ENCODE measurements at places on chromosomes 5 and 9.

- no peak overlapping the region for H3K27ac ChIP-seq
- no peak overlapping the region for H3K4me3 ChIP-seq
- no peaks in the 10 kb centered on the region for H3K36me3 ChIP-seq
- no peaks in the 10 kb centered on the region for H3K4me1 ChIP-seq
- DNase-seq: no peak
These were observed 221.0 kb downstream of the TSSK1B start for GRCh38 chr5:113213551-113214425.

GRCh38 chr5:156479849-156480248 lies 152.9 kb downstream of the SGCD start:
- H3K27ac ChIP-seq: no peak overlapping the region
- H3K4me1 ChIP-seq: no peaks in the 10 kb centered on the region
- H3K36me3 ChIP-seq: no peaks in the 10 kb centered on the region

GRCh38 chr5:82287625-82288024 lies 9.5 kb upstream of the RPS23 start:
- H3K27ac ChIP-seq: no peak overlapping the region
- H3K27me3 ChIP-seq: no peaks in the 10 kb centered on the region
- no peak for DNase-seq
- no peaks in the 10 kb centered on the region for H3K4me1 ChIP-seq

- no peak overlapping the region for H3K4me3 ChIP-seq
- no peaks in the 10 kb centered on the region for H3K36me3 ChIP-seq
- DNase-seq: no peak
These were observed 6.9 kb upstream of the BARX1 start for GRCh38 chr9:93962017-93962416.

GRCh38 chr5:97735209-97735608 lies 552.2 kb upstream of the RIOK2 start:
- H3K27me3 ChIP-seq: no peaks in the 10 kb centered on the region
- no peaks in the 10 kb centered on the region for H3K4me1 ChIP-seq
- no peak overlapping the region for H3K4me3 ChIP-seq
- DNase-seq: no peak

GRCh38 chr9:114409103-114409780 lies 21.5 kb upstream of the AKNA start:
- no peak overlapping the region for H3K27ac ChIP-seq
- H3K36me3 ChIP-seq: no peaks in the 10 kb centered on the region
- no peaks in the 10 kb centered on the region for H3K27me3 ChIP-seq
- H3K4me1 ChIP-seq: no peaks in the 10 kb centered on the region

DNA sequence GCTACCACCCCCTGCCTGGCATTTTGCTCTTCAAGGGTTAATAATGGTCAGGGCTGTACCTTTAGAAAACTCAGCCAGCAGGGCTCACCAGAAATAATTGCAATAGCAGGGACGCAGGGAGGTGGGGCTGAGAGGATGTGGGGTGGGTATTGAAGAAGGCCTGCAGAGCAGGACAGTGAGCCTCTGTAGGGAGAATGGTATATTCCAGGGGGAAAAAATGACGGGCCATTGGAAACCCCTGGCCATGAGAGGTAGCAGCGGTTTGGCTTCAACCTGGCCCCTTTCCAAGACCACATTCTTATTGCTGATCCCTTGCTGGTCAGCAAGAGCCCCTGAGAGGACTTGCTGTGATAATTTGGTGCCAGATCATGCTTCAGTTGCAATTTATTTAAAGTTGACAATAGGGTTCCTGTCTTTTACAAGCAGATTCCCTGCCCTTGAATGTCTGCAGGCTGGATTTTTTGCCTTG lies 36.7 kb upstream of the CTNNA1 start:
- H3K27me3 ChIP-seq: no peaks in the 10 kb centered on the region
- H3K4me1 ChIP-seq: no peaks in the 10 kb centered on the region
- H3K27ac ChIP-seq: no peak overlapping the region
- no peak for DNase-seq

DNA sequence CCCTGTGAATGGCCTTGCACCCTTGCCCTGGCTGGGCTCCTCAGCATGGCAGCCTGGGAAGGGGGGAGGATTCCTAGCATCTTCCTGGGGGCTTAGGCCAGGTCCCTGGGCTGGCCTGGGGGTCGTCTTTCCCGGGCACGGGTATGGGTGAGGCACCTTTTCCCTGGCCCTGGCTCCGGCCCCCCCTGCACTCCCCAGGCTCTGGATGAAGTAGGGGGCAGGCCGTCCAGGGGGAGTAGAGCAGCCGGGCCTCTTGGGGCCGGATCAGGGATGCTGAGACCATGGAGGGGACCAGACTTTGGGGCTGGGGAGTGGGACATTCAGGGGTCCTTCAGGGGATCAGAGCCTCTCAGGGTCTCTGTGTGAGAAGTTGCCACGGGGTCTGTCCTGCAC lies 6.6 kb downstream of the RXRA start:
- no peaks in the 10 kb centered on the region for H3K27me3 ChIP-seq
- no peaks in the 10 kb centered on the region for H3K36me3 ChIP-seq
- no peak overlapping the region for H3K27ac ChIP-seq
- no peak overlapping the region for H3K4me3 ChIP-seq

DNA sequence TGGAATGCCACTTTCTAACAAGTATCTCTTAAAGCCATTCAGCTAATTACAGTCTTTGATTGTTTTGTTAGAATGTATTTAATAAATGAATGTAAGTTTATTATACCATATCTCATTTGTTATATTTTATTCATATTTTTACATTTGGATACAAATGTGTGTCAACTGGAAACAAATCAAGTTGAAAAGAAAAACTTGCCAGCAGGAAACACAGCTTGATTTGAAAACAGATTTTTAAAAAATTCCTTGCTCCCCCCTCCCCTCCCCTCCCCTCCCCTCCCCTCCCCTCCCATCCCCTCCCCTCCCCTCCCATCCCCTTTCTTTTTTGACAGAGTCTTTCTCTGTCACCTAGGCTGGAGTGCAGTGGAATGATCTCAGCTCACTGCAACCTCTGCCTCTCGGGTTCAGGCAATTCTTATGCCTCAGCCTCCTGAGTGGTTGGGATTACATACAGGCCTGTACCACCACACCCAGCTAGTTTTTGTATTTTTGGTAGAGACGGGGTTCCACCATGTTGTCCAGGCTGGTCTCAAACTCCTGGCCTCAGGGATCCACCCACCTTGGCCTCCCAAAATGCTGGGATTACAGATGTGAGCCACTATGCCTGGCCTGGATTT lies 227.6 kb downstream of the WDR70 start:
- no peaks in the 10 kb centered on the region for H3K4me1 ChIP-seq
- no peak overlapping the region for H3K4me3 ChIP-seq
- DNase-seq: no peak
- H3K36me3 ChIP-seq: peaks cover 10% of the 10 kb centered on the region

- no peak overlapping the region for H3K4me3 ChIP-seq
- no peak for DNase-seq
- H3K27me3 ChIP-seq: no peaks in the 10 kb centered on the region
- H3K36me3 ChIP-seq: no peaks in the 10 kb centered on the region
- H3K4me1 ChIP-seq: peaks cover 15% of the 10 kb centered on the region
- H3K27ac ChIP-seq: no peak overlapping the region
These were observed 131.0 kb upstream of the CCNG1 start for GRCh38 chr5:163306421-163306820.

- H3K4me3 ChIP-seq: no peak overlapping the region
- peaks cover 63% of the 10 kb centered on the region for H3K36me3 ChIP-seq
- DNase-seq: no peak
- H3K4me1 ChIP-seq: peaks cover 34% of the 10 kb centered on the region
- H3K27ac ChIP-seq: no peak overlapping the region
These were observed 14.8 kb upstream of the MATR3 start for GRCh38 chr5:139278540-139279274.

DNA sequence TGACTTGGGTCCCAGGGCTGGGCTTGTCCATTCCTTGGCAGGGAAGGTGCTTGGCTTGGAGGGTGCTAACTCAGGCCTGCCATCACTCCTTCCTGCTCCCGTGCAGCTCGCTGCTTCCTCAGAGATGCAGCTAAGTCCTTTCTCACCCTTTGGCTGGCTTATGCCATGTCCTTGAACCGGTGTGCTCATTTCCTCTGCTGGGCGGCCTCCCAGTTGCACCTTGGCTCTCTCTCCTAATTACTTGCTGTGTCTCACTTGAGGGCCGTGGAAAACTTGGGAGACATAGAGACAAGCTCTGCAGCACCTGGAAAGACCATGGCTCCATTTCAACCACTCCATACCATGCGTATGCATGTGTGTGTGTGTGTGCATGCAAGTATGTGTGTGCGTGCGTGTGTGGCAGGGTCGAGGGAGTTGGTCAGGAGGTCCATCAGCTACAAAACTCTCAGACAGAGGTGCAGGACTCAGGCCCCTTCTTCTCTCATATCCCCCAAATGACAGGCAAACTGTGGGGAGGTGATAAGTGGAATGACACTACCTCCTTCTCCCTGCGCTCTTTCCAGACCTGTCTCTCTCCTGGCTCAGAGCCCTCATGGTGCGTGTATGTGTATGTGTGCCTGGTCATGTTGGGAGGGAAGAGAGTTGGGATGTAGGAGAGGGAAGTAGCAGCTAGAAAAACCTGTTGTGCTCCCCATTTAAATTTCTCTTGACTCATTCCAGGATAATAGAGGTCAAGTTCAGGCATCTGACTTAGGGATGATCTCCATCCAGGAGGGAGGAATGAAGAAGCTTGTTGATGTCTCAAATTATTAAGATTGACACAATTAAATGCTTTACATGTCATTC lies 17.6 kb upstream of the MTMR12 start:
- H3K4me3 ChIP-seq: no peak overlapping the region
- H3K27me3 ChIP-seq: no peaks in the 10 kb centered on the region
- no peaks in the 10 kb centered on the region for H3K4me1 ChIP-seq
- H3K36me3 ChIP-seq: no peaks in the 10 kb centered on the region
- DNase-seq: no peak

- no peaks in the 10 kb centered on the region for H3K27me3 ChIP-seq
- H3K4me3 ChIP-seq: no peak overlapping the region
- H3K27ac ChIP-seq: no peak overlapping the region
- H3K4me1 ChIP-seq: no peaks in the 10 kb centered on the region
- DNase-seq: no peak
- no peaks in the 10 kb centered on the region for H3K36me3 ChIP-seq
These were observed 197.1 kb downstream of the TTLL11 start for GRCh38 chr9:121895818-121896544.

DNA sequence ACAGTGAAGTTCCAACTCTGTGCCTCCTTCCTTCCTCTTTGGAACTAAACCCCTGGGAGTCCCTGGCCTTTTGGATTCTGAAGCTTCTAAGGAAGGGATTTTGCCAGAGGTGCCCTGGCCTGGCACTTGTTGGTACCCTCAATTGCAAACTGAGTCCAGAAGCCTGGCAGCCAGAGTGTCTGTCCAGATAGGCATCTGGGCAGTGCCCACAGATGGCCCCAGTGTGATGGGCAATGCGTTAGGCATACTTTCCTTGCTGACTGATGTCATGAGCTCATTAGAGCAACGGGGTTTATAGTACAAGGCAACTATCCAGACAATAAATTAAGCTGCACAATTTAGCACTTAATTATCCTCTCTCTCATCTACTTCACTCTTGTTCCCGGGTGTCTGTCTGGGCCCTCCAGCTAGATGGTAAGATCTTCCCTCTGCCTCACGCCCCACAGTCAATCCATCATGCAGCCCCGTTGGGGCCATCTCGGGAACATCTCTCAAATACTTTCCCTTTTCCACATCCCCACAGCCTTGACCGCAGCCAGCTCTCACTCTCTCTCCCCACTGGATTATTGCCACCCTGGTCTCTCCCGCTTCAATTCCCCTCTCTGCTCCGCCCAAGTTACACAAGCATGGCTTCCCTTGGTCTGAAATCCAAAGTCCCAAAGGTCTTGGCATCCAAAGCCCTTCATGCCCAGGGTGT lies 157.5 kb upstream of the SMIM23 start:
- no peak for DNase-seq
- peaks cover 11% of the 10 kb centered on the region for H3K27me3 ChIP-seq
- H3K27ac ChIP-seq: no peak overlapping the region
- no peak overlapping the region for H3K4me3 ChIP-seq
- H3K36me3 ChIP-seq: no peaks in the 10 kb centered on the region

- H3K4me1 ChIP-seq: no peaks in the 10 kb centered on the region
- DNase-seq: no peak
- no peak overlapping the region for H3K4me3 ChIP-seq
- no peak overlapping the region for H3K27ac ChIP-seq
These were observed 52.0 kb upstream of the KCNIP1 start for GRCh38 chr5:170451747-170452365.

DNA sequence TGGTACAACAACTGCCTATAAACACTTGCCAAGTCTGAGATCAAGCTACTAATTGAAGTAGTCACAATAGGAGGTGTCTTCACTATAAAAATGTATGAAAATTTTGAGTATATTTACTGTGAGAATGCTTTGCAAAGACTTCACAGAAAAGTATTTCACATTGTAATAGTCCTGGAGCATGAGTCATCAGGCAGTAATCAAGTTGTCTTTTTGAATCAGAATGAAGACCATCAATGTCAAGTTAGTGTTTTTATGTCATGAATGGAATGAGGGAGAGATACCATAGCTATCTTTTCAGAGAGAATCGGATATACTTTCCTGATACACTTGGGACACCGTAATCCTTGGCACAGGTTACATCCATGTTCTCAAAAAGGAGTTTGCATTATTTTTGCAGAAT lies 466.9 kb upstream of the ARRDC3 start:
- no peaks in the 10 kb centered on the region for H3K4me1 ChIP-seq
- no peak overlapping the region for H3K27ac ChIP-seq
- H3K36me3 ChIP-seq: no peaks in the 10 kb centered on the region
- no peaks in the 10 kb centered on the region for H3K27me3 ChIP-seq

- no peaks in the 10 kb centered on the region for H3K4me1 ChIP-seq
- H3K4me3 ChIP-seq: no peak overlapping the region
- DNase-seq: no peak
- no peaks in the 10 kb centered on the region for H3K36me3 ChIP-seq
- H3K27ac ChIP-seq: no peak overlapping the region
These were observed 39.0 kb downstream of the CACNA1B start for GRCh38 chr9:137916540-137916939.

- H3K4me3 ChIP-seq: no peak overlapping the region
- no peaks in the 10 kb centered on the region for H3K27me3 ChIP-seq
- peaks cover 4% of the 10 kb centered on the region for H3K4me1 ChIP-seq
- no peaks in the 10 kb centered on the region for H3K36me3 ChIP-seq
- DNase-seq: no peak
These were observed 200.5 kb downstream of the ARHGEF28 start for GRCh38 chr5:73826301-73827105.

DNA sequence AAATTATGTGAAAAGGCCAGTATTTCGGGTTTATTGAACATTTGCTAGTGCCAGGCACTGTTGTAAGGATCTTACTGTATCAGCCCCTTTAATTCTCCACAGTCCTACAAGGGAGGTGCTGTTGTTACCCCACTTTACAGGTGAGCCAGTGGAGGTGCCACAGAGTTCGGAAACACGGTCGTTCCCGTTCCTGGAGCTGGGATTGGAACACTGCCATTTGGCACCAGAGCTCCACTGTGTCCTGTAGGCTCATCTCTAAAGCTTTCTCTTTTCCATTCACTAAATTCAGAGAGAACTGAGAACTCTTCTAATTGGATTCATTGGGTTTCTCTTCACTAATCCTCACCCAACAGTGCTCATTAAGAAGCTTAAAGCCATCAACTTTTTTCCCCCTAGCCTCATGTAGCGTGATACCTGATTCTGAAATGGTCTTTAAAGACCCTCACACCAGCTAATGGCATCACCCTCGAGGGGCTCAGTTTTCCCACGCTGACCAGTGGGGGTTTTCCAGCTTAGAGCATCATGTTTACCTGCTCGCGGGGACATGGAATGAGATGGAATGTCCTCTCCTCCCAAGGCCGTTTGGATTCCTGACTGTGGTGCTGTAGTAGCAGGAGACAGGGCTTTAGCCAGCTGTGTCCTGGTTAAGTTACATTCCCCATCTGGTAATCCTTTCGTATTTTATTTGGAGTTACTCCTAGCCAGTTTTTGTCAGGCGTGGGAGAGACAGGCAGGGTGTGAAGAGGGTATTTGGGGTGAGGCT lies 5.8 kb downstream of the ERGIC1 start:
- H3K27ac ChIP-seq: peak overlapping the region; percentile 23
- no peak for DNase-seq
- H3K4me1 ChIP-seq: peaks cover 20% of the 10 kb centered on the region
- H3K36me3 ChIP-seq: no peaks in the 10 kb centered on the region
- H3K27me3 ChIP-seq: no peaks in the 10 kb centered on the region

All from left lung (tissue), 14 donors.